Body of pancreas (tissue), 4 donors: ENCODE measurements at places on chromosomes 1 and 21.

- DNase-seq: no peak
Measured at GRCh38 chr1:103145449-103145848, 37.1 kb upstream of the COL11A1 start.

DNA sequence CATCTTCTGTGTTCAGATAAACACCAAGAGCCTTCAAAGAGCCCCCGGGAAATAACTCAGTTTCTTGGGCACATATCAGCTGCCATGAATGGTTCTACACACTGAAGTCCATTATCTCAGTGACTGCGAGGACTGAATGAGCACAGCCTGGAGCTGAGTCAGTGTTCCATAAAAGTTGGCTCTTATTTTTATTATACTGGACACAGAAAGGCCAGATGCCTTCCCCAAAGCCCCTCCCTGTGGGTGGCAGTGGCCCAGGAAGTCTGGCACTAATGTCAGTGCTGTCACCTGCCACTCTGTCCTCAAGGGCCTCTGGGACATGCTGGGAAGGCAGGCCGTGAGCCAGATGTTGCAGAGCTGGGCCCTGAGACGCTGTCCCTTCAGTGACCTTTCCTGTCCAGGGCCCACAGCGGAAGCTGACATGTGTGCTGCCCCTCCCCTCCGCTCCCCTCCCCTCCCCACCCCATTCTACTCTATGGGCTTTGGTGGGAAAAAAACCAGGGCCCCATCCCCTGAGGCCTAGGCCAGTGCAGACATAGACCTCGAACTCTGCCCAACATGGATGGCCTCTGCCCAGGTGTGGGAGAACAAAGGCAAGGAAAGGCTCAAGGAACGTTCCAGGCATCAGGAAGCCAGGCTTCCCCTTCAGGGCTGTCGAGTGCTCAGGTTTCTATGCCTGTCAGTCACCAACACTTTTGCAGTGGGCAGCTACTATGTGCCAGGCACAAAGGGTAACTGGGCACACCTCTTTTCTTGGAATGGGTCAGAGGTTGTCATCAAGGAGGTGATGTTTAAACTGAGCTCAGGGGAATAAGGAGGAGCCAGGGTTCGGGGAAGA is 22.4 kb upstream of the NPPB start:
- peak; percentile 11 for DNase-seq

GRCh38 chr1:58849551-58849950 is 65.7 kb upstream of the JUN start:
- DNase-seq: no peak

DNA sequence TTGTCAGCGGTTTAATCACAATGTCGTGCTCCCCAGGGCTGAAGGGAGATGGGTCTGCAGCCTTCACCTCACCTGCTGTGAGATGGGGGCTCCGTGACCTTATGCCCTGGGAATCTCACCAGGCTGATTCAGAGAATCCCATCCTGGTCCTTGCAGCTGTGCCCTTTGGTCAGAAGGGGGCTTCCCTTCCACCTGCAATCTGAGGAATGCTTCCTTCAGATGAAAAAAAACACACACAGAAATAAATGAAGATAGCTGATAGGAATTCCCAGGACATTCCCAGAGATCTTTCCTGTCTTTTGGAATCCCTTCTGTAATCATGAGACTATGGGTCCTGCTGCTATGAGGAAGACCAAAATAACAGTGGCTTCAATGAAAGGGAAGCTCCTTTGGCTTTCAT is 127.0 kb upstream of the VAMP3 start:
- DNase-seq: no peak

- DNase-seq: no peak
Measured at GRCh38 chr1:54122135-54122751, 30.6 kb downstream of the CDCP2 start.

DNA sequence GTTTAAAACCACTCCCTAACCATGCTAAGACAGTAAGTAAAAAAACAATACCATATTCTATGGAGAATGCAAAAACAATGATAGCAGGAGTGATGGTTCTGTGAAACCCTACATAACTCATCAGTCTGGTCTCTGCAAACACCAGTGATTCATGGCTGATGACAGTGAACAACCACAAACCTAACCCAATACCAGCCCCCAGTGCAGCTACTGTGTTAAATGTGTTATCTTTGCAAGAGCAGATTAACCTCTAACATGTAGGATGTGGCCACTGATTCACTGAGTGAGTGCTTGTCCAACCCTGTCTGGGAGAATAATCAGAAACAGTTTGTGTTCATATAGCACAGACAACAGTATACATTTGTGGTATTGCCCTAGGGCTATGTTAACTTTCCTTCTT is 100.2 kb upstream of the COG2 start:
- no peak for DNase-seq

- DNase-seq: no peak
Measured at GRCh38 chr1:28273216-28273860, 14.0 kb downstream of the SESN2 start.

DNA sequence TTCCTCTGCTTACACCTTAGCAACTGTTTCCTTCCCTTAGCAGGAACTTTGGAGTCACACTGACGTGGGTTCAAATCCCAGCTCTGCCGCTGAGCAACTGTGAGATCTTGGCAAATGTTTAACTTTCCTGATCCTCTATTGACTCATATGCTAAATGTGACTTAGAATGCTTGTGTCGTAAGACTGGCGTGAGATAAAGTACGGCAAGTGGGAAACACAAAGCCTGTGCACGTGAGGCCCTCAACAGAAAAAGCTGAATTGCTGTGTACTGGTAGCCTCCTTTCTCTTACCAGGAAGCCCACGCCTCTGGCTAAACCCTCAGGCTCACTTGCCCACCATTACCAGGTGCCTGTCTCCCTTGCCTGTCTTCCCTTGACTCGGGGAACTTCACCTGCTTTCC is 135.4 kb upstream of the TNR start:
- DNase-seq: no peak

DNA sequence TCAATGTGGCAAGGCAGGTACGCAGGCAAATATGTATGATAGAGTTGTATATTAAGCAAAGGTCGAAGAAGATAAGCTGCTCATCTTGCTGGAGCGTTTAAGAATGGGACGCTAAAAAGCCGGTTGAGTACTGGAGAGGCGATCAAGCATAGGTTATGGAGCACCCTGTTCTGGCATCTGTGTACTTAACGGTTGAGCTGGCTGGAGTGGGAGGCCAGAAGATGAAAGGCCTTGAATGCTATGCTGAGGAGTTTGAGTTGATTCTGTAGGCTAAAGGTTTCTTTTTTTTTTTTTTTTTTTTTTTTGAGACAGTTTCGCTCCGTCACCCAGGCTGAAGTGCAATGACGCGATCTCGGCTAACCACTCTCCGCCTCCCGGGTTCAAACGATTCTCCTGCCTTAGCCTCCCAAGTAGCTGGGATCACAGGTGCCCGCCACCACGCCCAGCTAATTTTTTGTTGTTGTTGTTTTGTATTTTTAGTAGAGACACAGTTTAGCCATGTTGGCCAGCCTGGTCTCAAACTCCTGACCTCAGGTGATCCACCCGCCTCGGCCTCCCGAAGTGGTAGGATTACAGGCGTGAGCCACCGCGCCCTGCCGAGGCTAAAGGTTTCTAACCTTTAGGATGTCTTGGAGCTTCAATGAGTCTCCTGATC is 850 bp upstream of the KHDC4 start:
- no peak for DNase-seq

DNA sequence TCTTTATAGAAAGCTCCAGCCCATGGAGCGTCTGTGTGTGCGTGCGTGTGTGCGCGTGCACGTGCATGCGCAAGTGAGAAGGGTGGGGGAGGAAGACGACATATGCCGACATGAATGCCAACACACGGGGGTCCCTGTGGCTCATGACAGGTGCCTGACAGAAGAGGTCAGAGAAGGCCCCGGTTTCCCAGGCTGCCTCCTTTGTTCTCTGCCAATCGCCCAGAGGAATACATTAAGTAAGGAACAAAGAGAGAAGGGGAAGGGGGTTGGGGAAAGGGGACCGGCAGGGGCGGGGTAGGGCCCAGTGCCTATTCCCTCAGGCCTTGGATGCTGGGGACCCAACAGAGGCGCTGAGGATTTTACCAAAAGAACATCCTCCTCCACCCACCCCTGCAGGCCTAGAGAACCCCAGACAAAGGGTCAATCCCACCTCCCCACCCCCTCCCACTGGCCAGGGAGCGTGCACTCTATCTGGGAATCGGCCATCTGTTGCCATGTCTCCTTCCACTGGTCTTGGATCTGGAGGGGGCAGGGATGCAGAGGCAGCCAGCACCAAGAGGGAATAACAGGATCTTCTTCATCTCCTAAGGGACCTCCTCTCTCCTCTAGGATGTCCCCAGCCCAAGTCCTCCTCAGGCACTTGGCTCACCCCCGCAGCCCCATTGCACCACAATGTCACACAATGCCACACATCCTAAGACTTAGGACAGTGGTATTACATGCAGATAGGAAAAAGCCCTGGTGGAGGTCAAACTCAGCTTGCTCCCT is 39.4 kb downstream of the PIK3C2B start:
- peak; percentile 46 for DNase-seq

- no peak for DNase-seq
Measured at GRCh38 chr1:210074904-210075303, 136.9 kb downstream of the SYT14 start.

GRCh38 chr1:204560590-204561150 is 44.5 kb downstream of the MDM4 start:
- DNase-seq: no peak

DNA sequence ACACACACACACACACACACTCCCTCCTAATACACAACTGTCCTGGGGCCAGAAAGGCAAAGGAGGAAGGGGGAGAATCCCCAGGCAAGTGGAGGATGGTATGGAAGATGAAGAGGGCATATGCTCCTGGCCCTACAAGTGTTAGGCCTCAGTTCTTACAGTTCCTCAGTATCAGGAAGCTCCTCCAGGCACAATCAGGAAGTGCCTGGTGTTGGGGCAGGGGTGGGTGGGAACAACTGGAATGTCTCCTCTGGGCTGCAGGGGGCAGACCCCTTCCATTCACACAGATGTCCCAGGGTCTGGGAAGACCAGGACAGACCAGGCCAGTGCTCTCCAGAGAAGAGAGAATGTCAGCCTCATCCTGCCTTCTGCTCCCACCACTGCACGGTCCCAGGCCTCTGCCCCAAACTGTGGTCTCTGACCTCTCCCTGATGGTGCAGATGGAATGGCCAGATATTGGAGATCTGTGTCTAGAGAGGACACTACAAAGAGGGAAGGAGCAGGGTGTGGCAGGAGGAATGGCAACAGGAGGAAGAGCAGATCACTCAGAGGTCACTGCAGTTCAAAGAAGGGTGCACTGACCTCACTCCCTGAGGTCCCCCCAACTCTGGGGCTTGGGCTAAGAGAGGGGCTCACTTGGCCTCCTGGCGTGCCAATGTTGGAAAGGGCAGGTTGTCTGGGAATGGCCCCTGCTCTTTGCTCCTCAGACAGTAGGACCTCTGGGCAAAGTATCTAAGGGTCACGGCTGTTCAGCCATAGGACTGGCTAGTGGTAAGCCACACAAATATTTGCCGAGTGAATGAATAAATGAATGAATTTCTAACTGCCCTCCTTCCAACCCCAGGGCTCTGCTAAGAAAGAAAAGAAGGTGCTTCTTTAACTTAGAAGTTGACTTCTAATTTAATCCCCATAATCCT is 2.5 kb upstream of the DENND2D start:
- no peak for DNase-seq

- DNase-seq: no peak
Measured at GRCh38 chr1:167357305-167357704, 136.6 kb downstream of the POU2F1 start.

GRCh38 chr1:93991271-93991670 is 82.0 kb upstream of the GCLM start:
- no peak for DNase-seq

GRCh38 chr1:155458111-155458510 is 104.5 kb downstream of the ASH1L start:
- no peak for DNase-seq

DNA sequence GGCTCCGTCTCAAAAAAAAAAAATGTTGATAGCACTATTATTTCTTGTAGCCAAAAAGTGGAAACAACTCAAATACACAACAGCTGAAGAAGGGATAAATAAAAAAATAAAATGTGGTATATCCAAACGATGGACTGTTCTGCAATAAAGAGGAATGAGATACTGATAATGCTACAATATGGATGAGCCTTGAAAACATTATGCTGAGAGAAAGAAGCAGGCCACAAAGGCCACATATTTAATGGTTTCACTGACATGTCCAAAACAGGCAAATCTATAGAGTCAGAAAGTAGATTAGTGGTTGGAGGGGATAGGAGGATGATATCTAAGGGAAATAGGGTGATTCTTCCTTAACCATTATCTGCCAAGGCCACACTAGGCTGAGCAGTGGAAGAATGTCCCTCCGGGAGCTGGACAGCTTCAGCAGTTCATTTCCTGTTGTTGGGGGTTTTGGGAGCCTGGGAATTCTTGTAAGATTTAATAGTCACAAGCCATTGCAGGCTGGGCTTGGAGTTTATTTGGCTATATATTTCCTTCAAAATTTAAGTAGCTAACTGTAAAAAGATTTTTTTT is 53.5 kb downstream of the ST3GAL3 start:
- DNase-seq: no peak

DNA sequence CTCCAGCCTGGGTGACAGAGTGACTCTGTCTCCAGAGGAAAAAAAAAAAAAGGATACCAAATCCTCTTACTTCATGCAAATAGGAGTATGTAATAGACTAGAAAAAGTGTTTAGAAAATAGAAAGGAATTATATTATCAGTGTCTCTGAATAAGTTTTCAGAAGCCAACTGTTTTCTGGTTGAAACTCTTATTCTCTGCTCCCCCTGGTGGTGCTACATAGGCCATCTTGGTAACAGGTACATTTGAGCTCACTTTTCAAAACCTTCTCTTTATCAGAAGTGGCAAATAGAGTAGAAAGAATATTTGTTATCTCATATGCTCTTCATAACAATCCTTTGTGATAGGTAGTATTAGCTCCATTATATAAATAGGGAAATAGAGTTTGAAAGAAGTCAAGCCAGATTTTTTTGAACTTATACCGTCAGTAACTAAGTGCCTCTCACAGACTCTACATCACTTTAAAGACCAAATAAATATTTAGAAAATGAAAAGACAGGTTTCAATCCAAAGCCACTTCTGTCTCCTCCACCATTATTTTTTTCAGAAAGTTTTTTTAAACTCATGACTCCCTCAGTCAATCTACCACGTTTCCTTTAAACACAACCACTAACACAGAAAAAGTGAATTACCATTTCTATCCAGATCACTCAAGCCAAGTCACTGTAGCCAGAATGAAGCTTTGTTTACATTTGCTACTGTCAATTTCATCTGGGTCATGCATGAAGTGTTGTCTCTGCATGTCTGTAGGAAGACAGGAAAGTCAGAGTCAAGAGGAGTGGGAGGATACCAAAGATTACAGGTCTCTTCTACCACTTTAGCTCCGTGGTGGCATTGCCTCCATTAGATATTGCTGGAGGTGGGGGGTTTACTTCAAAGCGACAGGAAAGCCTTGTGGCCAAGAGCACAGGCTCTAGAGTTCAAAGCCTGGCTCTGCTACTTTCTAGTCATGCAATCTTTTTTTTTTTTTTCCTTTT is 45.6 kb downstream of the IL23R start:
- peak; percentile 54 for DNase-seq
